CD4-positive, alpha-beta T cell treated with Interleukin-10 for 1 hour (primary cell): ENCODE measurements at places on chromosomes 1 and 21.

- DNase-seq, result no peak
These were observed 22.0 kb downstream of the INAVA start for GRCh38 chr1:200916681-200917080.

DNA sequence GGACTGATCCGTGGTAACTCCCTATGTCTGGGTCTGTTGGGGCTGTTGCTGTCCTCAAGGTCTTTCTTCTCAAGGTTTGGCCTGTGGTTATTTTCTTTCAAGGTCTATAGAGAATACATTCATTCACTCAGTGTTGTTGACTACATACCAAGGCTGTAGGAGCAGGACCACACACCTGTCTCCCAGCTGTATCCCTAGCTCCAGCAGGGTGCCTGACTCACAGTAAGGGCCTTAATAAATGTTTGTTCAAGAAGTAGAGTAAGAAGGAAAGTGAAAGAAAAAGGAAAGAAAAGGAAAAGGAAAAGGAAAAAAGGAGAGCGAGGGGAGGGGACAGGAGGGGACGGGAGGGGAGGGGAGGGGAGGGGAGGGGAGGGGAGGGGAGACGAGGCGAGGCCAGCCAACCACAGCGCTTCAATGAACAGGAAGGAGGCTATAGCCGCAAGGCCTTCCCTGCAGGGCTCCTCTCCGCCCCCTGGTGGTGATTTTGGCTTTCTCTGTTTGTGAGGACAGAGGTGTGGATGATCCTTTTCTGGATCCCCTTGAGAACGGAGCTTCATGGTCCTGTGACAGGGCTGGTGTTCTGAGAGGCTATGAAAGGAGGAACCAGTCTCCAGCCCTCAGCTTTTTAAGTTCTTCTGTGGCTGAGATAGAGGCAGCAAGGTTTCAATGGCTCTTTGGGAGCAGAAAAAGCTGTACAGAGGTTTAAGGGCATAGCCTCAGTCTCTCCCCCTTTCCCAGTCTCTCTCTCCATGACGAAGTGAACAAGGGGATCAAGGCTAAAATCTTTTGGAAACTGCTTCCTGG, 30.6 kb upstream of the LCE5A start:
- DNase-seq, result peak; percentile 77

DNA sequence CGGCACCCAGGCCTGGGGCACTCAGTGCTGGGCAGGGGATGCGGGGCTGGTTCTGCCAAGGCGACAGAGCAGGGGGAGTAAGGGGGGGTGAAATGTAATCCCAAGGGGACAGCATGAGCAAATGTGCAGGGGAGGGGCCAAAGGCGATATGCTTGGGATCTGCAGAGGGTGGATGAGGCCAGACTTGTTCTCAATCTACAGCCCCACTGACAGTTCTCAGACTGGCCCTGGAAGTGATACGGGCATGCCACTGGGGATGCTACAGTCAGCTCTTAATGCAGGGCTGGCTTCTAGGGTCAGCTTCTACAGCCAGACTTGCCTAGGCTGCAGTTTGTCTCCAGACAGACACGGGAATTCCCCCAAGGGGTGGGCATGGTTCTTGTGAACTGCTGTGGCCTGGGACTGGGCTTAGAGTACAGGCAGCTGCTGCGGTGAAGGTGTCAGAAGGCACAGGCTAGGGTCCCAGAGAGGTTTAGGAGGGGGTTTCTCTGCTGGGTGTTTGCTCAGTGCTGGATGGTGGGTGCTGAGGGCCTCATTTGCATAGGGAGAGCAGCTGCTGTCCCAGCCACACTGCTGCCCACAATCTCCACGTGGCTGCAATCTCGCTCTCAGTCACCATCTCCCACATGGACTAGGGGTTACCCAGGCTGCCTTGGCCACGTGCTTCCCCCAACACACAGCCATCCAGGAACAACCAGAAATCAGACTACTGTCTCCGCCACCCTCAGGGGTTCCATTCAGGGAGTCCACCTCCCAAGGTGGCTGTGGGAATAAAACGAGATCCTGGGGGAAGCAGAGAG, 190.1 kb downstream of the HIVEP3 start:
- peak; percentile 72 for DNase-seq

DNA sequence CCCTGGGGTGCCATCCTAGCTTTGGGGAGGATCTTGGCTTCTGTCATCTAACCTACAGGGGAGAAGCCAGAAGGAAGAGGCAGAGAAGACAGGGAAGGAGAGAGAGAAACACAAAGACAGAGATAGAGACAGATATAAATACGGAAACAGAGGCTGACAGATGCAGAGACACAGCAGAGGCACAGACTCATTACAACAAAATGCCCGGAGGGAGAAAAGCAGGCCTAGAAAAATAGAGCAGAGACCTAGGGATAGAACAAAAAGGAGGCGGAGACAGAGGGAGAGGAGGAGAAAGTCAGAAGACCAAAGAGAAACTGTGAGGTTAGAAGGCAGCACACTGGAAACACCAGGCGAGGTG, 1.9 kb downstream of the PEAR1 start:
- no peak for DNase-seq

- DNase-seq, result no peak
These were observed 330.2 kb downstream of the S1PR1 start for GRCh38 chr1:101566883-101567538.

GRCh38 chr1:217876896-217877295, 245.8 kb downstream of the SPATA17 start:
- no peak for DNase-seq

GRCh38 chr1:204494281-204495077, at the start of gene PIK3C2B:
TSS of gene PIK3C2B (minus strand) at chr1:204494805. CDS start at chr1:204469802, 25,003 bp downstream.
- peak; percentile 73 for DNase-seq

DNA sequence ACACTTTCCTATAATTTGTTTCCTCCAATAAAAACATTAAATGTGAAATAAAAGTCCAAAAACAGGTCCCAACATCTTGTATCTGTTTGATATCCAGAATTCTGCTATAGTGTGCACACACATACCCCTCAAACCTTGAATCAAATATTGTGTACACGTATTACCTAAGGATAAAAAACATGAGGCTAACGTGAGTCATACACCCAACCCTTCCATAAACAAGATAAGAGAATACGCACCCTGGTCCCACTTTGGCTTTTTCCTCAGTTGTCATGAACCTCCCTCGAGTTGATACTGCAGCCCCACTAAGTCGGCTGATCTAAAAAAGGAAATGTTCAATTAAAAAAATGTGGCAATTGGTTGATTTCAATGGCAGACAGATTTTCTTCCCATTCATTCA, 5.2 kb downstream of the KHDC4 start:
- no peak for DNase-seq

DNA sequence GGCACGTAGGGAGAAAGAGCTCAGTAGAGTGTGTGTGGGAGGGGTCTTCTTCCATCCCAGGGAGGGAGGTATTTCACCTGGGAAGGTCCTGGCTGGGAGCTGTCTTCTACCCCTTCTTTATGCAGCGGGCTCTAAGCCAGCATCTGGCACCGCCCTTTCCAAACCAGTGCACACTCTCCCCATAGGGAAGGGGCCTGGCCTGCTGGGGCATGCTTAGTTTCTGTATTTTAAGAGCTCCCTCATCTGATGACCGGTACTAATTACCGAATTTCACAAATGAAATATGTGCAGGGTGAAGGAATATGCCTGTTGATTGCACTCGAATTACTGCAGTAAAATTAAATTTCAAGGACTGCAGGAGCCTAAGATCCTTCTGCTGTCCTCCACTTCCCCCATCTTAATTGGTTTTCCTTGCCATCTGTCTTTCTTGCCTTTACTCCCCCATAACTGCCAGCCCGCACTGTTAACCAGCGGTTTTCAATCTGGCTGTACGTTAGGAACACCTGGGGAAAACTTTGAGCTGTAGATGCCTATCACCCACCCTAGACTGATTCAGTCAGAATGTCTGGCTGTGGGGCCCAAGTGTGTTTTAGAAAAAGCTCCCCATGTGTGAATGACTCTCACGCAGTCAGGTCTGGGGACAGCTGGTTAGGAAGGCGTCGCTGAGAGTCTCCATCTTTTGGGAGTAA, 20.1 kb downstream of the GALNT2 start:
- DNase-seq, result no peak

- DNase-seq, result no peak
These were observed 4.4 kb downstream of the CLEC20A start for GRCh38 chr1:178492341-178492740.

DNA sequence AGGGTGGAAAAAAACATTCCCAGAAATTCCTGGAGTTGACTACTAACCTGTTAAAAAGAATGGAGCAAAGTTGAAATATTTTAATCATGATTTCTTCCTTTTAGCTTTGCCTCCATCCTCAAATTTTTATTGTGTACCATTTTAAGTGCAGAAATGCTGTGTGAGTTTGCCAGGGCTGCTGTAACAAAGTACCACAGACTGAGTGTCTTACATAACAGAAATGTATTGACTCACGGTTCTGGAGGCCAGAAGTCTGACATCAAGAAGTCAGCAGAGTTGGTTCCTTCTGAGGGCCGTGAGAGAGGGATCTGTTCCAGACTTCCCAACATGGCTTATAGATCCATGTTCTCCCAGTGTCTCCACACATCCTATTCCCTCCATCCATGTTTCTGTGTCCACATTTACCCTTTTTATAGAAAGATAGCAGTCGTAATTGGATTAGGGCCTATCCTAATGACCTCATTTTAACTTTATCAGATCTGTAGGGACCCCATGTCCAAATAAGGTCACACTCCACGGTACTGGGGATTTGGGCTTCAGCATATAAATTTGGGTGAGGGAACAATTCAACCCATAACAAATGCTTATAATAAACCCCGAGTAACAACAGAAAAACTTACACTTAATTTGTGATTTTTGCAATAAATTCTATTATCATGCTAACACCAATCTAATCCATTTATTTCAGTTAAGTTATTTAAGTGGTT, 12.7 kb downstream of the SNX7 start:
- no peak for DNase-seq

GRCh38 chr1:69991644-69992043, 213.7 kb downstream of the LRRC40 start:
- DNase-seq, result no peak

GRCh38 chr21:41168391-41169257, 664 bp downstream of the BACE2 start:
- no peak for DNase-seq

GRCh38 chr1:154745286-154745731, 124.8 kb downstream of the KCNN3 start:
- DNase-seq, result no peak

GRCh38 chr1:9826616-9827015, 2.9 kb upstream of the CLSTN1 start:
- no peak for DNase-seq

GRCh38 chr1:2459757-2460156, 16.3 kb upstream of the PLCH2 start:
- DNase-seq, result no peak

- DNase-seq, result no peak
These were observed 20.9 kb upstream of the GPR161 start for GRCh38 chr1:168157638-168158037.

DNA sequence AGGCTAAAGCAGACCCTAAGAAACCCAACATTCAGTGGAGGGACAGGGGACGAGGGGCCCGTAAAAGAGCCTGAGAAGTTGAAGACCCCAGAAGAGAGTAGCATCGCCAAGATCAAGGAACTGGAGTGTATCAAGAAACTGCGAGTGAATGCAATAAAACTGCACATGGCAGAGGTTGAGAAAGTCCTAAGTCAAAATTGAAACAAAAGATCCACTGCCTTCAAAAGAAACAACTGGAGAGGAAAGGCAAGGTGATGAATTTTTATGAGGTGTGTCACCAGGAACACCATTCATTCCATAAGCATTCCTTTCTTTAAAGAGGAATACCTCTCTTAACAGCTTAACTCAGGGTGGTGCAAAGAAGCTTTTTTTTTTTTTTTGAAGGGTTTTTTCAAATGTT, 38.3 kb upstream of the ADORA3 start:
- DNase-seq, result no peak

DNA sequence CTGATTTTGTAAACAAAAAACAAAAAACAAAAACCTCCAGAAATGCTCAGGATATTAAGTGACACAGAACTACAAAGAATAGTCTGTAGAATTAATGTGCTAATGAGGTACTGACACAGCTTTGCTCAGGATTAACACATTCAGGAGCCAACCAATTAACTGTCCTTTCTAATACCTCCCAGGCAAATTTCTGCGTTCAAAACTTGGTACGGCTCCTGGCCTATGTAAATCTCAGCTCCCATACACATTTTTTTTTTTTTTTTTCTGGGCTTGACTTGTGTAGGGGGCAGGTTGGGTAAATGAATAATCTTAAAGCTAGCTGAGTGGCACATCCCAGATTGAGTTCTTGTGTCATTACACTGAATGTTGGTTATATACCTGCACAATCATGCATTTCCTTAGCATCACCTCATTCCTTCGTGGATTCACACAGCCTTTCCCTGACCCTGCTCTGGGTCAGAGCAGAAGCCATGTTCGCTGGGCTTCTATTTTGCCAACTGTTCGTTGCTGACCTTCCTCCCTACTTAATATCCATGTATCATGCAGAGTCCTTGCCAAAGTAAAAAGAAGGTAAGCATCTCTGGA, 12.6 kb upstream of the IER5 start:
- no peak for DNase-seq

- no peak for DNase-seq
These were observed 552 bp upstream of the ZNF691 start for GRCh38 chr1:42845866-42846256.

DNA sequence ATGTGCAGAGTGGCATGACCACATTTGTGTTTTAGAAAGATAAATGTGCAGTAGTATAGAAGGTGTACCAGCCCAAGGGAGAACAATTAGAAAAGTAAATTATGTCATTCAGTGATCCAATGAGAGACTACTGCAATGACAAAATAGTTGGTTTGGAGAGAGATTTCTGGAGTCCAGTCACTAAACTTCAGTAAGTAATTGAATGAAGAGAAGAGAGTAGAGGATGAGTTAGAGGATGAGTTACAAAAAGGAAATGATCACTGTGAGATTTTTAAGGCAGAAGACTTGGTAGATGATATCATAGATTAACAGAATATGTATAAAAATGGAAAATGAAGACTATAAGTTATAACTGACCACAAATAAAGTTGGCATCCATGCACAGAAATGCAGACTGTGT, 8.4 kb downstream of the CR2 start:
- no peak for DNase-seq

DNA sequence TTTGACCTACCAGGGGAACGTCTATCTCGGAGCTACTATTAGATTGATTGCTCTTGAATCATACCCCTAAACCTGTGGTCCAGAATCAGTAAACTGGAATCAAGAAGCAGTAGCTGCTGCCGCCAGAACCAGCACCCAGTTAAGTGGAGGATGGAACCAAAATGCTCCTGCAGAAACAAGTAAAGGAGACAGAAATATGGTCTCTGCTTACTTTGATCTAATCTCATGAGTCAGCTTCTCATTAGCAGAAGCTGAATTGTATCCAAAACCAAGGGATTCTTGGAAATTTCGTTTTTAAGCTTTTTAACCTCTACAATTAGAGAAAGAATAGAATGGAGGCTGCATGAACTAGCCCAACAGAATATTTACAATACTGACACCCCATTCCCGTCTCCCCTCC, 42.6 kb upstream of the PIGV start:
- no peak for DNase-seq

GRCh38 chr1:19112891-19113696, 97.0 kb downstream of the UBR4 start:
- DNase-seq, result no peak

GRCh38 chr21:42627527-42628289, 25.7 kb upstream of the PDE9A start:
- DNase-seq, result no peak

GRCh38 chr1:15584489-15585363, at the start of gene AGMAT:
TSS of gene AGMAT (minus strand) at chr1:15585051. CDS start at chr1:15584967, 84 bp downstream.
- DNase-seq, result peak; percentile 55

- DNase-seq, result peak; percentile 92
These were observed at the start of gene GON4L for GRCh38 chr1:155856975-155857930. TSS of gene GON4L (minus strand) at chr1:155857214. CDS start at chr1:155853780, 3,434 bp downstream.
